ENCODE measurements at places on chromosomes 1 and 21.

DNA sequence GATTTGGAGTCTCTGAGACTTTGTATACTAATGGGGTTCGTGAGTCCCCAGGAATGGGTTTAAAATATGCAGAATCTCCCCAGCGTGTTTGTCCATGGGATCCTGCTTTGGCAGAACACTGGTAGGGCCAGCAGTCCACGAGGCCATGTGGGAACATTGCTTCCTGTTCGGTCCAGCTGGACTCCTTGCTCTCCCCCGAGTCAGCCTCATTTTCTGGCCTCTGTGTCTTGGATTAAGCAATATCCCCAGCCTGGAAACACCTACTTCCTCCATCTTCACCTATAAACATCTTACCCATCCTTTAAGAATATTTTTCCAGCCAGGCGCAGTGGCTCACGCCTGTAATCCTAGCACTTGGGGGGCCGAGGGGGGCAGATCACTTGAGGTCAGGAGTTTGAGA, 142.4 kb downstream of the NAV1 start:
- DNase-seq, result no peak

- no peak for DNase-seq
Measured at GRCh38 chr1:180611016-180611930, 20.5 kb upstream of the XPR1 start.

GRCh38 chr1:93471284-93471683, 23.4 kb downstream of the FNBP1L start:
- no peak for DNase-seq

DNA sequence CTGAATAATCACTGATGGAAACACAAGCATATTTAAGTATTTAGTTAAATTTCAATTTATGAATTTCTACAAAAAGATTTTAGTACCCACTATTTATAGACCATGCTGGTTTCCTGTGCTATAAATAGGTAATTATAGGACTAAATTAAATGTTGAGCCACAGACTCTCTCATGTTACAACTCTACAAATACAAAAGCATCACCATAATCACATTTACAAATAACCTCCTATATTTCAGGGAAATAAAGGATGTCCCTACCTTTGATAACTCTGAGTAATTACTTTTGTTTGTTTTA, 32.6 kb upstream of the CCDC190 start:
- DNase-seq, result no peak

DNA sequence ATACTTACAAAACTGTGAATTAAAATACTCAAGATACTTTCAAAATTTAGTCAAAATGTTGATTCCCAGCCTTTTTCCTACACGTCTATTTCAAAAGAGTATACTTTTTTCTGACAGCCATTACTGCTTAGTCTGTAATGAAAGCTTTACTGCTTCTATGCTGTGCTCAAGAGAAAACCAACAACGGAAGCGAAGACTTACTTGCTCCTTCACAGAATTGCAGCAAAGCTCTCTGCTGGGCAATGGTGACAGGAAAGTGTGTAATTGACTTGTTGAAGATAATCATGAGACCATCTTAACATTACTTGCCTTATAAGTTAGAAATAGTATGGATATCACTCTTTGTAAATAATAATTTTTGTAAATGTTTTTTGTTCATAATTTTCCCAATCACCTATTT, 1.7 kb upstream of the DYNLT5 start:
- DNase-seq, result no peak

- DNase-seq, result no peak
Measured at GRCh38 chr1:159580340-159580739, 7.3 kb upstream of the APCS start.

GRCh38 chr1:40799351-40799867, 15.8 kb downstream of the KCNQ4 start:
- no peak for DNase-seq

- DNase-seq, result no peak
Measured at GRCh38 chr1:21865943-21866706, 54.1 kb downstream of the LDLRAD2 start.

DNA sequence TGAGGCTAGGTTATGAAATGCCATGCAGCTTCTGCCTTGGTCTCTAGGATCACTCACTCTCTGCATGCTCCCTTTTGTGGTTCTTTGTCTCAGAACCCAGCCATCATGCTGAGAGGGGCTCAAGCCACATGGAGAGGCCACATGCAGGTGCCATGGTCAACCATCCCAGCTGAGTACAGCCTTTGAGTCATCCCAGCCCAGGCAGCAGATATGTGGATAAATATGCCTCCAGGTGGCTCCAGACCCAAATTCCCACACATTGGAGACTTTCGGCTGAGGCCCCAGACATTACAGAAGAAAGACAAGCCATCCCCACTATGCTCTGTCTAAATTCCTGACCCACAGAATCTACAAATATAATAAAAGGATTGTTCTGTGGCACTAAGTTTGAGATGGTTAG, 102.0 kb downstream of the LHX9 start:
- DNase-seq, result no peak

DNA sequence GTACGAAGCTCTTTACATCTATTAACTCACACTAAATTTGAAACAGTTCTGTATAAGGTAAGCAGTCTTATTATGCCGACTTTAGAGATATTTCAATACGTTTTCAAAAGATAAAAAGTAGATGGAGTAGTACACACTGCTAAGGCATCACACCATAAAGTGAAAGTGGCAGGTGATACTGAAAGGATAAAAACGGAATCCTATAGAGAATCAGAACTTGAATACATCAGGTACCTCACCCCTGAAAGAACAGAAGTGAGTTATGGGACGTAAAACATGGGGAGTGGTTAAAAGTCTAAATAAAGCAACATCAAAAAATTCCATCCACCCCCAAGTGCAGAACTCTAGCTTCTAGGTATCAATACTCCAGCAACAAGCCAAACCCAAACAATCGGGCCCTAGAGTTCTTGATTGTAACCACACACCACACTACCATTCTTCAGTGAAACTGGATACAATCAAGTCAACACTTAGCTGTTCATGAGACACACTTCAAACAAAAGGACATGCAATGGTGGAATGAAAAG, 142.6 kb downstream of the SMYD3 start:
- no peak for DNase-seq

All from activated naive CD4-positive, alpha-beta T cell treated with anti-CD3 and anti-CD28 coated beads, Interleukin-2, amount 50 U/mL, for 72 hours (primary cell).